ENCODE measurements at places on chromosomes 5 and 9.

DNA sequence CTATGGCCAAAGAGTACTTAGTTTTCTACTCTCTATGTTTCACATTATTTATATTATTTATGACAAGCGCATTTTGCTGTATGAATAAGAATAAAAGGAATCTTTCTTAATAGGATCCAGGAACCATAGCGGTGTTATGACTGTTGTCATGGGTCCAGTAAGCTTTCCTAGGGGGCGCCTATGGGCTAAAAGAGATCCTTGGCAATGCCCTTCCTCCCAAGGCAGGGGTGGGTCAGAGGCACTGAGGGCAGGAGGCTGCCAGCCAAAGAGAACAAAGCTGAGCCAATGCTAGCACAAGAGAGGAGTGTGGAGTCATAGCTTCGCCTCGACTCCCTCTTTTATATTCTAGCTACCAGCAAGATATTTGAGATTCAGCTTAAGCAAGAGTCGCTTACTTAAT lies 98.4 kb upstream of the GNAQ start:
- no peak for DNase-seq

- no peak for DNase-seq
These were observed 4.9 kb upstream of the UBTD2 start for GRCh38 chr5:172288465-172288864.

DNA sequence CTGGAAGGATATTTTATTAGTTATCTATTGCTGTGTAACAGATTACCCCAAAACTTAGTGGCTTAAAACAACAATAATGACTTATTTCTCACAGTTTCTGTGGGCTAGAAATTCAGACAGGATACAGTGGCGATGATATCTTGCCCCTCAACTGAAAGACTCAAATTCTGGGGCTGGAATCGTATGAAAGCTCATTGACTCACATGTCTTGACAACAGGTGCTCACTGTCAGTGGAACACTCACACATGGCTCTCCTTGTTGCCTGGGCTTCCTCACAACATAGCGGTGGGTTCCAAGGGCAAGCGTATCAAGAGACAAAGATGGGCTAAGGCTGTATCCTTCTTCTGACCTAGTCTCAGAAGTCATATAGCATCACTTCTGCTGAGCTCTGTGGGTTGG lies 3.7 kb upstream of the GNPDA1 start:
- peak; percentile 9 for DNase-seq

DNA sequence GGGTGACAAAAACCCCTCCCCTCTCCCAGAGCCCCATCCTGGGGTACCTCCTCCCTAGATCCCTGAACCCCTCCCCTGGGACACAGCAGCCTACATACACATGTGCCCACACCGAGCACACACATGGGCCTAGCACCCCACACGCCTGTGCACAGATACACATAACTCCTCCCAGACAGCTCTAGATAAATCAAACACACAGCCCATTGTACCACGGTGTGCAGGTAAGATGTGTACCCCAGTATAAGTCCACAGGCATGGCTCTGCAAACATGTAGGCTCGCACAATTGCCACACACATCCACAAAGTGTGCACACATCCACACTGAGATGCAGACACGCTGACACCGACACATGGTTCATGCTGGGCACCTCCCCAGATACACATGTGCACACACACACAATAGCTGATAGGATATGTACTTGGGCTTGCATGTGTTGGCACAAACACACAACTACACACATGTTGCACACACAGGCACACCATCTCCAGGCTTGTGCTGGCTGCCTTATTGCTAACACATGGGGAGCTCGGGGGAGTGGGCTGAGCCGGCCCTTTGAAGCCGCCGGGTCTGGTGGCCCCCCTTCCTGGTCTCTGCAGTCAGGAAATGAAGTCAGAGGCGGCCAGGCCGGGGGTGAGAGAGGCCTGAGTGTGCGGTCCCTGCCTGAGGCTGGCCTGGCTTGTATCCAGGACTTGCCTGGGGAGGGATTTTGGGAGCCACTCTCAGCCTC lies 30.2 kb downstream of the GOLGA2 start:
- no peak for DNase-seq

DNA sequence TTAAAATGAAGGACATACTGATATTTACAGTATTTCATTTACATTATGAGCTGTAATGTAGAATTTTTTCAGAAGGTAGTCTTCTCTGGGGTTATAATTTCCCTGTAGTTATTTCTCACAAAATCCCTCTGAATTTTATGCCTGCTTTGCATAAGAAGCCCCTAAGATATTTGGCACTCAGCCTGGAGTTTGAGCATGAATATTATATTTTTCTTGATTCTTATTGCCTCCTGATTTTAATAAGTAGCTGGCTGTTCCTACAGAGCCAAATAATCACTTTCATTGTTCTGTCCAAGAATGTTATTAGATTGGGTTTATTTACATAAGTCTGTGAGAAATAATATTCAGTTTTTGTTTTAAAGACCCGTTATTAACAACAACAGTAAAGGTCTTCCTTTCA lies 195.0 kb downstream of the FER start:
- DNase-seq, result no peak

GRCh38 chr5:159459132-159459627 lies 128.9 kb upstream of the IL12B start:
- DNase-seq, result no peak

DNA sequence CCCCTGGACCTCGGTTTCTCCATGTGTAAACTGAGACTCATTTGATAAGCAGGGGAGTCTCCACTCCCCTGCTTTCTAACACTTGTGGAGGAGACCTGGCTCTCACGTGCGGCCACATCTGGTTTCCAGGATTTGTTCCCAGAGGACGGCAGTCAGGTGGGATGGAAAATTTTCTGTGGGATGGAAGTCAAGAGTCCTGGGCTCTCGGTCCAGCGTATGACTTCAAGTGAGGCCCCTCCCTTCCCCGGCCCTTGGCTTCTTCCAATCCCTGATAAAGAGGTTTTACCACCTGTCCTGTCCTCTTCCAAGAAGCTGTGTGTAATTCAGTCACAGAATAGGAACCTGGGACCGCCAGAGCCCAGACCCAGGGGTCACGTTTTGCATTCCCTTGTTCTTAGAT lies 35.0 kb downstream of the TMOD1 start:
- DNase-seq, result no peak

GRCh38 chr5:179679014-179679674 lies 1.7 kb downstream of the CBY3 start:
- DNase-seq, result peak; percentile 50

DNA sequence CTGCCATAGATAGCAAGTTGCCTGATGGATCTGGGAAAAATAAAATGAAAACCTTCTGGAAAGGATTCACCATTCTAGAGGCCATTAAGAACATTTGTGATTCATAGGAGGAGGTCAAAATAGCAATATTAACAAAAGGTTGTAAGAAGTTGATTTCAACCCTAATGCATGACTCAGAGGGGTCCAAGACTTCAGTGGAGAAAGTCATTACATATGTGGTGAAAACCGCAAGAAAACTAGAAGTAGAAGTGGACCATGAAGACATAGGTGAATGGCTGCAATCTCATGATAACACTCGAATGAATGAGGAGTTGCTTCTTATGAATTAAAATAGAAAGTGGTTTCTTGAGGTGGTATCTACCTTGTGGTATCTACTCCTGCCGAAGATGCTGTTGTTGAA lies 86.6 kb downstream of the GABRA1 start:
- no peak for DNase-seq

DNA sequence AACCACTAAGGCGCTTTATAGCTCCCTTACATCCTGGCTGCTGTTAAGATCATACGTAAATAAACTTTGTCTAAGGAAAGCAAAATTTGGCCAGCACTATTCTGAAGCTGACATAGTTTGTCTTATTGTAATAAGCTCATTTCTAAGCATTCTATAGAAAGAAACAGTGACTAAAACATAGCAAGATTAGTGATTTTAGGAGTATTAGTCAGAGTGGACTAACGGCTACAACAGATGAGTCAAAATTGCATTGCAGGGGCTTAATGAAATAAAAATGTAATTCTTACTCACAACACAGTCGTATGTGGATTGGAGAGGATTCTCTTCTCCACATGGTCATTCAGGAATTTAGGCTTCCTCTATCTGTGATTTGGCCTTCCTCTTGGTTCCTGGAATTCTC lies 347.6 kb downstream of the GADD45G start:
- DNase-seq, result no peak

DNA sequence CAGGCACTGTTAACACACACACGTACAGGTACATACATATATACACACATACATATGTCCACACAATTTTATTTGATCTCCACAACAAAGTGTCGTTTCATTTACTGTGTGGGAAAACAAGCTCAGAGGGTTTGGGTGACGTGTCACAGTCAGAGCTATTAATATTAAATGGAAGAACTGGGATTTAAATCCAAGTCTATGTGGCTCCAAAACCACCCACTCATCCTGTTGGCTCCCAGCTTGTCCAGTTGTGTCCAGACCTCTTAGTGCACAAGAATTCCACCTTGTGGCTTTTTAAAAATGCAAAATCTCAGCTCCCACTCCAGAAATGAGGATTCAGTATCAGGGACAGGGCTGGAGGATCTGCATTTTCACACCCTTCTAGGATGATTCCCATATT lies 52.3 kb upstream of the PTPDC1 start:
- DNase-seq, result no peak

GRCh38 chr9:81522716-81523551 lies 166.4 kb downstream of the TLE1 start:
- no peak for DNase-seq

GRCh38 chr5:76457674-76458485 lies 54.8 kb downstream of the IQGAP2 start:
- no peak for DNase-seq

GRCh38 chr9:93644397-93645088 lies 68.2 kb downstream of the PHF2 start:
- no peak for DNase-seq

GRCh38 chr9:122546196-122546595 lies 6.7 kb upstream of the OR1N2 start:
- no peak for DNase-seq

DNA sequence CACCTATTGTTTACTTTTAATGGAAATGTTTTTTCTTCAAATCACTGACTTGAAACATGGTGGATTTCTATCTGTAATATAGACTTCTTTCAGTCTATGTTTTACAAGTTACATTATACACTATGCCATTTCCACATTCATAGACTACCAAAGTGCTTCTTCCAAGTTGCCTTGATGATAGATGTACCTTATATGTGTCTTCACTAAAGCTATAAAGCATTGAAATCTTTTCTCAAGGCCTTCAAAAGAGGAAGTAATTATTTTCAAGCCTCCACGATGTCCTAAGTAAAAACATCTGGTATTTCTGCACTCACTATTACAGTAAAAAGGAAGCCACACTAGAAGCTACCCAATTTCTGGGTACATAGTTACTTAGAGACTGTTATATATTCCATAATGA lies 113.3 kb downstream of the FGF10 start:
- no peak for DNase-seq

DNA sequence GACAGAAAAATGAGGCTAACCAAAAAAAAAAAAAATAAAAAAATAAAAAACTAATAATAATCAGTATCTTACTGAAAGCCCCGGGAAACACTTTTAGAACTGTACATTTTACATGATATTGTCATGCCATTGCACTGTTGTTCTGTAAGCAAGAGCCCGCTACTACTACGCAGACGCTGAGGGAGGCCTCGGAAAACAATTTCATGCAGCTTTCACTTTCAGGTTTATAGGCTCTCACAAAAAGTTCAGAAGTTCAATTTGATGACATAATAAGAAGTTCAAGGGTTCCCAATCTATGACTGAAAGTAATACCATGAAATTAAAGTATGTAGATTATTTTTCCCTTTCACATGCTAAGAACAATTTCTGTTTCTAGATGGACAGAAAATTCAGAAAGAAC lies 318.3 kb upstream of the ITGA1 start:
- no peak for DNase-seq

DNA sequence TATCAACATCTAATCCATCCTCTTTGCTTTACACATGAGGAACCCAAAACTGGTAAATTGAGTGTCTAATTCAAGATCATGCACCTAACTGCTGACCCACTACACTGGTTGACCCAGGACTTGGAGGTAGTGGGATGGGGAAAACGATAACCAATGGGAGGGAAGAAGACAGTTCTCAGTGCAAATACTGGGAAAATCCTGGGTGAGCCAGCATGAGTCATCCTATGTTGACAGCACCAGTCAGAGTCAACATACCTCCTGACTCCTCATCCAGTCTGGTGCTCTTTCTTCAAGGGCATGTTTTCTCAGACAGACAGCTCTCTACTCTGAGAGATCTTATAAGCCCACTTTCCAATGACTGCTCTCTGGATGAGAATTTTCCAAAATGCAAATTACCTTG lies 232.8 kb upstream of the PTGER4 start:
- DNase-seq, result no peak

DNA sequence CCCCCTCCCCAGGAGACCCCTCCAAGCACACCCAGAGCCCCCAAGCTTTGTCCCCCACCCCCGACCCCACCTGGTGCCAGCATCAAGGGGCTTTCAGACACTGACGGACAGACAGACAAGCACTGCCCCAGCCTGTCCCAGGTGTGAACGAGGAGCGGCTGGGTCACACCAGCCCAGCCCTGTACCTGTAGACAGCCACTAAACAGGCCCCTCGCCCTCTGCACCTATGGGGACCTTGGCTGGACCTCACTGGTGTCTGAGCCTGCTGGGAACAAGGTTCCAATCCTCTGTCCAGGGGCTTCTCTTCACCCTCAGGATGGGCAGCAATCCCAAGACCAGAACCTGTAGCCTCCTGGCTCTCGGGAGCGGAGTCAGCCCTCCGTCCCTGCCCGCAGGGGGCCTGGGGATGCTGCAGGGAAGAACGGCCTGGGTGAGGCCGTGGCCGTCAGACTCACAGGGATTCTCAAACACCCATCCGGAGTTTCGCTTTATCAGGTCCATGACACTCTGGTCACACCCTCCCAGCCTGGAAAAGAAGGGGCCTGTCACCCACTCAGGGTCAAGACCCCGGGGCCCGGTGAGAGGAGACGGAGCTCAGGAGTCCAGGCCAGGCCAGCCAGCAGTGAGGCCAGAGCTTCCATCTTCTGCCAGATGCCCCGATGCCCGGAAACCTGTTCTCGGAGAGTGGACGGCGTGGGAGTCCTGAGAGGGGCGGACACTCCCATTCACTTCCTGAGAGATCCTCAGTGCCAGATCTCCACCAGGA lies 2.8 kb downstream of the LCN6 start:
- DNase-seq, result no peak

- no peak for DNase-seq
These were observed 25.5 kb downstream of the AGTPBP1 start for GRCh38 chr9:85716031-85716877.

- DNase-seq, result no peak
These were observed 48.7 kb downstream of the COL5A1 start for GRCh38 chr9:134690301-134690751.

DNA sequence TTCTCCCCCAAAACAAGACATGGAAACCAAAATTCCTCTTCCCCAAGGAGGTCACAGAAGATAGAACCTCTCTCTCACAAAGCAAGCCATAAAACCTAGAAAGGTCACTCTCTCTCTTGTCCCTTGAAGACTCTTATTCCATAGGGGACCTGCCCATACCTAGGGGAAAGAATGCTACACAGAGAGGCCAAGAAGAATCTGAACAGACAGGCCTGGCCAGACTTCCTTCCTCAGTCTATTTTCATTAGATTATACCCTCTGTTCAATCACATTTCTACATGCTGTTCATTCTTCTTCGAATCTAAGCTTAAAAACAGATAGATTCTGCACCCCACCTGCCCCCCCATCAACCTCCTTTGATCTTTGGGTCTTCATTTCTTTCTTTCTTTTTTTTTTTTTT lies 206.8 kb downstream of the TLE4 start:
- no peak for DNase-seq

All from activated T-helper 1 cell treated with anti-CD3 and anti-CD28 coated beads, Interleukin-2, amount 50 U/mL, for 16 hours (primary cell).